ENCODE measurements at places on chromosomes 3 and 15. TPM values are rescaled to one million over a fixed set of nuclear protein-coding genes. Genes with fewer than 3 reads are reported as not detected.

DNA sequence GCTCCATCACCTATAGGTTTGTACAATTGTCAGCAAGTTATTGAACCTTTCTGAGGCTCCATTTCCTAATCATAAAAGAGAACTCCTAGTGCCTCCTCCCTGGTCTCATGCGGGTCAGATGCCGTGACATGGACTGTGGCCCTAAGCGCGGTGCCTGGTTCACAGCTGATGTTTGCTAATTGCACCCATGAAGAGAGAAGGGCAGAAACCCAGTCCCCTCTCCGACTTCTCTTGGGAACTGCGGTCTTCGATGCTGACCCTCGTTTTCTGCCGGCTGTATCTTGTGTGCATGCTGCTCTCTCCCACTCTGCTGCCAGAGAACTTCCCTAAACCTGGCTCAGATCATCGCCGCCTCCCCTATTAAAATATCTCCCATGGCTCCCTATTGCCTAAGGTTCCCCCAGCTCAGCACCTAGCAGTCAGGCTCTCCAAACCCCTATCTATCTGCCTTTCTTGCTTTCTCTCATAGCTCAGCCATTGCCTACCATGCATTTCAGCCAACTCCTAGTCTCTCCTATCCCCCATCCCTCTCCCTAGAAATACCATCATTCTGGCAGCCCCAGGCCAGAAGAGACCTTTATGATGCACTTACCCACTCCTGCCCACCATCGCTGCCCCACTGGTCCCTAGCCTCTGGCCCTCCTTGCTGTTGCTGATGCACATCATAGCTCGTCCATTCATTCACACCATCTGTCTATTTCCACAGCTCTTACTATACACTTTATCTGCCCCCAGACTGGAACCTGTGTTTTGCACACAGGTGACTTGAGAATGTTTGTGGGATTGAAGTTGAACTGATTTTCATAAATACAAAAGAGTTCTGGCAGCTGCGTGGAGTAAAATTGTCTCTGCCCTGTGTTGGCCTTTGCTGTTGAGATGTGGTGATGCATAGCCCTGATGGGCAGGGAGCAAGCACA lies 6.6 kb downstream of the ISG20 start:
- DNase-seq: no peak

GRCh38 chr3:161443921-161444693 lies 52.5 kb upstream of the OTOL1 start:
- no peak for DNase-seq

DNA sequence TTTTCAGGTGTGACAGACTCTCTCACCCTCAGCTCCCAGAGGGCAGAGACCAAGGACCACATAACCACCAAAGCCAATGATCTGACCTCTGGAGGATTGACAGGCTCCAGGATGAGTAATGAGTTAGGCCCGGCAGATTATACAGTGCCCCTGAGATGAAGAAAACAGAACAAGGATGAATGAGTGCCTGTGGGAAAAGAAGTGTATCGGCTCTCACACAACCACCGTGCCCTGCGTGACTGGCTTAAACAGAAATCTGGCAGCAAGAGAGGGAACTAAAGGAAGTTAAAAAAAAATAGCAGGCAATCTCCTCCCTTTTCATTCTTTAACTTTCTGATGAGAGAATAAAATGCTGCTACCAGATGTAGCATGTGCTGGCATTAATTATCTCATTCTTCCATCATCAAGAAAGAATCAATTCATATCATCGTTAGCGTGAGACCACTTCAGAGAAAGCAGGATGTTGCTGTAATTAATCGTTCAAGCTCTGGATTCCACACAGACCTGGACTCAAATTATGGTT lies 227.5 kb upstream of the COL8A1 start:
- DNase-seq: no peak

- DNase-seq: no peak
Observed at GRCh38 chr3:56379723-56380287, 88.5 kb downstream of the ERC2 start.

- no peak for DNase-seq
Observed at GRCh38 chr3:154919226-154919625, 160.9 kb upstream of the MME start.

DNA sequence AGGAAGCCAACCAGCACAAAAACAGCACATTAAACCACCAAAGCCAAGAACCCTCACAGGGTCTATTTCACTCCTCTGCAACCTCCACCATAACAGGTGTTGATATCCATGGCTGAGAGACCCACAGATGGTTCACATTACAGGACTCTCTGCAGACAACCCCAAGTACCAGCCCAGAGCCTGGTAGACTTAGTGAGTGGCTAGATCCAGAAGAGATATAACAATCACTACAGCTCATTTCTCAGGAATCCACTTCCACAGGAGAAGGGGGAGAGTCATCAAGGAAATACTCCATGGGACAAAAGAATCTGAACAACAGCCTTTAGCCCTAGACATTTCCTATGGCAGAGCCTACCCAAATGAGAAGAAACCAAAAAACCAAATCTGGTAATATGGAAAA lies 168.1 kb upstream of the CD96 start:
- DNase-seq: no peak

DNA sequence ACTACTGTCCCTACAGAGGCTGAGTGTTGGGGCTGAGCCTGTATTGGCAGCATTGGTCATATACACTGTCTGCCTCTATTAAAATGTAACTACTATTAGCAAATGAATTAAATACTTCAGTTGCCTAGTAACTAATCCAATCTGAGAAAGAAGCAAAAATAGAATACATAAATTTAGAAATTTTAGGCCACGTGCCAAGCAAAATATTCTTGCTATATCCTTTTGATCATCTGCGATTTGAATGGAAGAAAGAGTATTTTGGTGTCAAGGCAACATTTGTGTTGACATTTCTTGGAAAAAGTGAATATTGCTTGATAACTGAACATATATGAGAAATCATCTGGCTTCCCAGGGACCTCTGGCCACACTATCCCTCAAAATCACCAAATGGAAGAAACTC lies 148.2 kb upstream of the TOPAZ1 start:
- DNase-seq: no peak

- no peak for DNase-seq
Observed at GRCh38 chr15:100107151-100107550, 234.6 kb downstream of the ADAMTS17 start.

GRCh38 chr3:76369170-76369569 lies 583.8 kb upstream of the ZNF717 start:
- DNase-seq: no peak

DNA sequence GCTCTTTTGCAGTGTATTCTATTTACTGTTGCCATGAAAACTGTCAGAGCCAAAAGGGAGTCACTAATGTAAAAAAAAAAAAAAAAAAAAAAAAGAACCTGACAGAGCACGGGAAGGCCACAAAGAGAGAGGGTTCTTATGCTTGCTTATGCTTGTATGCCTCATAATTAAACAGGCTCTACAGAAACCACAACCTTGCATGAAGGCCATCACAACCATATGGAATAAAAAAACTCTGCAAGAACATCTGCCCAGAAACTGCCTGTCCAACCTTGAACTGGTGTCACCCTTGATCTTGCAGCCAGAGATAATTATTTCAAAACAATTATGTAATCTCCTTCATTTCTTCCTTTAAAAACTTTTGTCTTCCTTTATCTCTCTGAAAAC lies 50.1 kb downstream of the CFAP20DC start:
- DNase-seq: no peak

GRCh38 chr3:45724911-45725310 lies 35.7 kb downstream of the SACM1L start:
- no peak for DNase-seq

DNA sequence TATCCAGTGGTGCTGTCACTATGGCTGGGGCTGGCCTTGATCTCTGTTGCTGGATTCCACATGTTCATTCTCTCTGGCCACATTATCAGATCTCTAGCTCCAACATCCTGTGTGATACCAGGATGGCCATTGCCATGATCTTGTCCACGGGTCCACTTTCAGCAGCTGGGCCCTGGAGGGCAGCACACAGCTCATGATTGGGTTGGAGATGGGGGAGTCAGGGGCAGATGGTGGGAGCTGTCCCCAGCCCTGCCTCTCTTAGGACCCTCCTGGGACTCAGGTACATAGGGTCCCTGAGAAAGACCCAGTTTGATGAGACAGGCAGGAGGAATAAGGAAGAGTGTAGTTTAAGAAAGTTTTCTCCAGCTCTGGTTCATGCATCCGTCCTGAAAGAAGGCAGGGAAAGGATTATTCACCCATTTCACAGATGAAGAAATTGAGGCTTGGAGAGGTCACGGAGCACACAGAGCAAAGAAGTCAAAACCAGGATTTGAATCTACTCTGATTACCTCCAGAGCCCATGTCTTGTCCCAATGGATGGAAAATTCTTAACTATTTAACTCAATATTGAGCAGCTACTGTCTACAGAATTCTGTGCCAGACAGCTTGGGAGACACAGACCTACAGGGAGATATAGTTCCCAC lies 100.5 kb downstream of the LINGO1 start:
- DNase-seq: no peak

DNA sequence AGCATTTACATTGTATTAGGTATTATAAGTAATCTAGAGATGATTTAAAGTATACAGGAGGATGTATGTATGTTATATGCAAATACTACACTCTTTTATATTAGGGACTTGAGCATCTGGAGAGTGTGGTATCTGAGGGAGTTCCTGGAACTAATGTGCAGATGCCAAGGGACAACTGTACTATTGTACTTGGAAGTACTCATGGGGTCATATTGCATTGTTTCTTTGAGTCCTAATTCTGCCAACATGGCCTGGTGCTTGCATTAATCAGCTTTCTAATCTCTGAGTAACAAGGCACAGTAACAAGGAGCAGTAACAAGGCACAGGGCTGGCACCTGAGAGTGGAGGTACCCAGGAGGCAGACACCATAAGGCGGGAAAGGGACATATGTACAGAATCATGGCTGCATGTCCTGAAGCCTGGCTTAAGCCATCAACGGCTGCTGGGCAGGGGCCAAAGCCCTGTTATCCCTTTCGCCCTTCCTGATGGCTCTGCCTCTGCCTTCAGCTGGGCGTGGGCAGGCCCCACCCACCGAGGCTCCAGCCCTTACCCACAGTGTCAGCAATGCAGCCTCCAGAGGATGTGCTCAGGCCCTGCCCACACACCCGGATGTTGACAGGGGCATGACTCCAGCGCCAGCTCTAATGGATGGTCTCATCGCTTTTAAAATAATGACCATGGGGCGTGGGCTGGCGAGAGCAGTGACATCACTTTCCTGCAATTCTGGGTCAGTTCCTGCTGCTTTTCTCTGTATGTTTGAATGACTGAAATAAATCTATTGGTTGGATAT lies 22.9 kb downstream of the CEMIP start:
- no peak for DNase-seq

DNA sequence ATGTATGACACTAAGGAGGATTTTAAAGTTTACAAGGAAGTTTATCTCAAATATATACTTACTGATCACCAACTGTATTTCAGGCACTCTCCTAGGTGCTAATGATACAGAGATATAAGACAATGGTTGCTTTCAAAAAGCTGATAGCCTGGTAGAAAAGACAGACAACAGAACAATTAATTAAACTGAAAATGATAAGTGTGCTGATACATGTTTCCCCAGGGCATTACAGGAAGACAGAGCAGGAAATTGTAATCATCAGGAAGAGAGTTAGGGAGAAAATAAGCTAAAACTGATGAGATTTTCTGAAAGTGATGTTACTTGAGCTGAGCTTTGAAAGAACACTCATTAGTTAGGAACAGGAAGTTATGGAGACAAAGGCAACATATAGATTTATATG lies 229.7 kb downstream of the RSRC1 start:
- no peak for DNase-seq

GRCh38 chr3:105285653-105286241 lies 81.0 kb upstream of the ALCAM start:
- no peak for DNase-seq

- DNase-seq: no peak
Observed at GRCh38 chr3:52108302-52109232, 45.7 kb downstream of the POC1A start.

DNA sequence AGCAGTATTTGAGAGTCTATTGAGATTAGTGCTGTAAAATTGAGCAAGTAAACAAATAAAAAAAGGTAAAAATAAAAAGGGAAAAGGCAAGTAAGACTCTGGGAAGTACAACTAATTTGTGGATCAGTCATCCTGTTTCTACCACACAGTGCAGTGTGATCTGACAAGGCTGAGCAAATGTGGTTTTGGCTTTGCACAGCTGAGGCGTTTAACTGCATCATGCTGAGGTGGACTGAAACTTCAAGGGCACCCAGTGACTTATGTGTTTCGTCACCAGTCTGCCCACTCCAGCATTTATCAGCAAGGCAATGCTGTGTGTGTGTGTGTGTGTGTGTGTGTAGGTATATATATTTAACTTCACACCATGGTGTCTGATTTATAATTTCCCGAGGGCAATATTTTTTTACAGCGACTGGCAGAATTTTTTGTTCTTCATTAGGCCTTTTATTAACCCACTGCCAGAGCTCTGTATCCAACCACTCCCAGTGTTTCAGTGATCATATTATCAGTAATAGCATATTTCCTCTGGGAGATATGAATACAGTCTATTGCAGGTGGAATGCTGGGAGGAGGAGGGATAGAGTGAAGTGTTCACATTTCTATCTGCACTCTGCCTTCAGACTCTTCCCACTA lies 131.5 kb upstream of the SATB1 start:
- peak; percentile 95 for DNase-seq

DNA sequence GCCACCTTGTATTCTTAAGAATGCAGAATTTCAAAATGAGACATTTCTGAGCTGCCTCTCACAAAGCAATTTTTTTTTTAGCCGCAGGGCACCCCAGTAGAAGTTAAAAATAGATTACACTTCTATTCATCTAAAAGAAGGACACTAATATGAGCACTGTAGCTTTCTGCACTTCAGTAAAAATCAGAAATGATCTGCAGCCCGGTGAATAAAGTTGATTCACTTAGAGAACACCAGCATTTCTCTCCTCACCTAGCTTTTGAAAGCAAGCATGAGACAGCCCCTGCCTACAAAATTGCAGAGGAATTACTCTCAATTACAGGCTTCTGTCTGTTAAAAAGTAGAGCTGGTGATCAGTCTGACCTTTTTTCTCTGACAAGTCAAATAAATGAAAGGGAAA lies 1062.4 kb downstream of the FHIT start:
- DNase-seq: no peak

The PRR20G gene
- not detected for total RNA-seq

The VWA5B2 gene
- not detected for total RNA-seq

The CDHR4 gene
- total RNA-seq: not detected

The GPR156 gene
- not detected for total RNA-seq

The CCR8 gene
- total RNA-seq: 47.6 TPM

The ACKR2 gene
- 2.6 TPM for total RNA-seq

The CELF6 gene
- 0.29 TPM for total RNA-seq

The SLC38A3 gene
- not detected for total RNA-seq

The GDPGP1 gene
- 9.8 TPM for total RNA-seq

The NRG4 gene
- not detected for total RNA-seq

All from activated CD8-positive, alpha-beta memory T cell treated with anti-CD3 and anti-CD28 coated beads, Interleukin-2, amount 10 ng/mL, durations not matched to agents 7 days and 5 days (primary cell).